ENCODE measurements at places on chromosomes 4 and X.
A peak's percentile ranks its signal among the peaks of the same experiment; 100 is the strongest.

GRCh38 chr4:177229331-177229730, 80.3 kb upstream of the NEIL3 start:
- DNase-seq = peak; percentile 11

DNA sequence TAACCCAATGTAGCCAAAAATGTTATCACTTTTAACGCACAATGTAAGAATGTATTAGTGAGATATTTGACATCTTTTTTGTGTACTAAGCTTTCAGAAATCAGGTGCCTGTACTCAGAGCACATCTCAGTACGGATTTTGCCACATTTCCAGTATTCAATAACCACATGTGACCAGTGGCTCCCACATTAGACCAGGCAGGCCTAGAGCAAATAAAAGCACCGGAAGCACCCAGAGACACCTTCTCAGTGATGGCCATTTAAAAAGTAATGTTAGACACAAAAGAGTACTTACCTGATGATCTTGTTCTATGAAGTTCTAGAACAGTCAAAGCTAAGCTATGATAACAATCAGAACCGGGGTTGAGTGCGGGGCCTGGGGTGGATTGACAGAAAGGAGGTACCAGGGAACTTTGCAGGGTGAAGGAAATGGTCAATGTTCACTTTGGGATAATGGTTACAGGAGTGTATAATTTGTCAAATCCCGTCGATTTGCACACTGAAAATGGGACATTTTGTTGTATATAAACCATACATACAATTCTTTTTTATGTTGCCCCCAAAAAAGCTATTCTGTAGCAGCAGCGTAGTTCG, 1.2 kb downstream of the CTPS2 start:
- DNase-seq = no peak

DNA sequence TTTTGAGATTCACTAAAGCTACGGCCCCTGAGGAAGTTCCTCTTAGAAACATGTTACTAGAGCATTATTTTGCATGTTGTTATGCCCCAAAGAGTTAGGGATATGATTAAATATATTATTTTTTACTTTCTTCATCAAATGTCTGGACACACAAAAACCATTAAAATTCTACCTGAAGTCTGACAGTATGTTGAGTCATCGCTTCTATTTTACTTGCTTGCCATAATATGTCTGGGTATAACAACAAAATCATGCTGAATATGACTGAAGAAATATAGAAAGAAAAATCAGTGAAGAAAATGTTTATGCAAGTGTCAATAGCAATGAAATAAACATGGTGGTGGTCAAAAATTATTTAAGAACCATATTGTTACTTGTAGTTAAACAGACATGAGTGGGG, 1818.5 kb upstream of the ADGRL3 start:
- no peak for DNase-seq

- no peak for DNase-seq
Measured at GRCh38 chrX:11131146-11131545, 20.0 kb downstream of the HCCS start.

GRCh38 chr4:108003982-108004515, 14.4 kb downstream of the HADH start:
- DNase-seq = no peak

GRCh38 chrX:13485167-13485566, 84.2 kb upstream of the EGFL6 start:
- no peak for DNase-seq

- DNase-seq = no peak
Measured at GRCh38 chr4:91497892-91498291, 805.9 kb upstream of the GRID2 start.

- no peak for DNase-seq
Measured at GRCh38 chr4:151454513-151454912, 45.5 kb downstream of the FHIP1A start.

GRCh38 chr4:1747603-1747967, 26.3 kb downstream of the TACC3 start:
- DNase-seq = no peak

DNA sequence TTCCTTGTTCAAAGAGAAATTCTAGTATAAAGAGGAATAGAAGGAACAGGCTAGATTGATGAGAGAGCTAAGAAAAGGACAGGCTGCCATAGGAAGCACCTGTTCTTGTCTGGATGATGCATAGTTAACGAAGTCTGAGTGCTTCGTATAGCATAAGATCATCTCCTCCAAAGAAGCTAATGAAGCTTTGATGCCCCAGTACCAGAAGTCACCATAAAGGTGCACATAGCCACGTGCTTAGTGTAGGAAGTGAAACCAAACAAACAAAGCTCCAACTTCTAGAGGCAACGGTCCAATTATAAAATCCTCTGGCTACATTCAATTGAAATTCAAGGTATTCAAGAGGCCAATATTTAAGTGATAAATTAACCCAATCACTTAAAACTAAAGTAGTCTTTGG, 31.0 kb downstream of the AFAP1 start:
- DNase-seq = no peak

- no peak for DNase-seq
Measured at GRCh38 chr4:122775039-122775438, 42.5 kb downstream of the BBS12 start.

DNA sequence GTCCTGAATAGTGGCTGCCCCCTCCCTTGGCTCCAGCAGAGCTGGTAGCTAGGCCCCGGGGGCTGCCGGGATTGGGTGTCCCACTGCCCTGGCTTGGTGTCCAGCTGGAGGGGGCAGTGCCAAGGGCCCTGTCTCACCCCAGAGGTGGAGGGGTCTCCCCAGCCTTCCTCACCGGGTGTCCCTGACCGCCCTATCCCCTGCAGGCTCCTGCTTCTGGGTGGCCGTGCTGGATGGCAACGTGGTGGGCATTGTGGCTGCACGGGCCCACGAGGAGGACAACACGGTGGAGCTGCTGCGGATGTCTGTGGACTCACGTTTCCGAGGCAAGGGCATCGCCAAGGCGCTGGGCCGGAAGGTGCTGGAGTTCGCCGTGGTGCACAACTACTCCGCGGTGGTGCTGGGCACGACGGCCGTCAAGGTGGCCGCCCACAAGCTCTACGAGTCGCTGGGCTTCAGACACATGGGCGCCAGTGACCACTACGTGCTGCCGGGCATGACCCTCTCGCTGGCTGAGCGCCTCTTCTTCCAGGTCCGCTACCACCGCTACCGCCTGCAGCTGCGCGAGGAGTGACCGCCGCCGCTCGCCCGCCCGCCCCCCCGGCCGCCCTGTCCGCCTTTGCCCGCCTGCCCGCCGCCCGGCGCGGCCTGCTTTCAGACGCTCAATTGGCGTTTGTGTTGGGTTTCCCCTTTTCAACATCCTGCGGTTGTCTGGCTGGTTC, 4.6 kb downstream of the NAT8L start:
- no peak for DNase-seq

DNA sequence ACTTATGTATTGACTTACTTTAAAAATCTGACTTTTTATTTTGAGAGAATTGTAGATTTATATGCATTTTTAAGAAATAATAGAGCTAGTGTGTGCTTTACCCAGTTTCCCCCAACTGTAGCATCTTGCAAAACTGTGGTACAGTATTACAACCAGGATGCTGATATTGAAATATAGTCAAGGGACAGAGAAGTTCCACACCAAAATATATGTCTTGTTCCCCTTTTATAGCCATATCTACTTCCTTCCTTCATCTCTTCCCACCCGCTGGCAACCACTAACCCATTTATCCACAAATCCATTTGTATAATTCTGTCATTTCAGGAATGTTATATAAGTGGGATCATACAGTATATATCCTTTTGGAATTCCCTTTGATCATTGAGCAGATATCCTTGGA, 16.8 kb downstream of the KDM6A start:
- DNase-seq = no peak

DNA sequence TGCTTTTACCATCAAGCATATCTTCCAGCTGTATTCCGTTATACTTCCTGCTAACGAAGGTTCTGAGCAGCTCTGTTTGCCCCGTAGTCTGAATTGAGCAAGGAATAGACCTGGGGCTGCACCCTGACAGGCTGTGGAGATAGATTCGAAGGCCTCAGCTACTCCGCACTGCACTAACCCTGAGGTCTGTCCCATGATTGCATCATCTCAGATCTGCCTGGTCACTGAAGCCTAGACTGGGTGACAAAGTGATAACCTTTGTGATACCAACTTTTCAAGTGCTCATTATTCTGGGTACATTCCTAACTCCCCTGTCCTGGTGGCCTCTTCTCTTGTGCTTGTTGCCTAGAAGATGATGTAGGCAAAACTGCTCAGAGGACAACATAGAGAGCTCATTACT, 29.9 kb upstream of the PGRMC1 start:
- DNase-seq = no peak

- no peak for DNase-seq
Measured at GRCh38 chr4:5964030-5964429, 54.2 kb downstream of the C4orf50 start.

DNA sequence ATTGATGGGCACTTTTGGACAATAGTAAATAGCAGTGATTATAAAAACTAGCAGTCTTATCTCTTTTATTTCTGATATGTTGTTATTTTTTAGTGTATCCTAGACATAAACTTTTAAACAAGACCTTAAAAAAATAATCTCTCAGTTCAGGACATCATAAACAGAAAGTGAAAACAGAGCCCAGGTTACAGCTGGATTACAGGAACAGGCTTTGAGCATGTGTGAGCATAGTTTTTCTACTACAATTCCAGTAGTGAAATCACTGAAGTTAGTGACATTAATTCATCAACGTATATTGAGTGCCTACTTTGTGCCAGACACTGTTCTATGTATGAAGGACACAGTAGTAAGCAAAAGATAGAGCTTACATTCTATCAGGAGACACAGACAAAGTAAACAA, 16.9 kb downstream of the TRIM75 start:
- DNase-seq = no peak

- no peak for DNase-seq
Measured at GRCh38 chrX:151694661-151695582, at the start of gene PRRG3. TSS of gene PRRG3 (plus strand) at chrX:151695458. CDS start at chrX:151698815, 3,357 bp downstream.

DNA sequence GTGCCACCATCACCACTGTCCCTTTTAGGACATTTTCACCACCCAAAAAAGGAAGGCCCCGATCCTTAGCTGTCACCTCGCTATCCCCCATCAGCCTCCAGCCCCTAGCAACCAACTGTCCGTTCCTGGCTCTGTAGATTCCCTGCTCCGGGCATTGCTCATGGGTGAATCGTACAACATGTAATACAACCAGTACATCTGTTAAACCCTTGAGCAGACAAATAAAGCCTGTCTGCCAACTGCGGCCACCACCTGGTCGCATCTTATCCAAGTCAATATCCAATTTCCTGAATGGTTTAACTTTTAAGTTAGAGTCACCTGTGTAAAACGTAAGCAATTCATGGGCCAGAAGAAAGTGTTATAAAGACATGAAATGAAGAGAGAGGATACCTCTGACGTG, 251.9 kb downstream of the AFAP1 start:
- DNase-seq = no peak

DNA sequence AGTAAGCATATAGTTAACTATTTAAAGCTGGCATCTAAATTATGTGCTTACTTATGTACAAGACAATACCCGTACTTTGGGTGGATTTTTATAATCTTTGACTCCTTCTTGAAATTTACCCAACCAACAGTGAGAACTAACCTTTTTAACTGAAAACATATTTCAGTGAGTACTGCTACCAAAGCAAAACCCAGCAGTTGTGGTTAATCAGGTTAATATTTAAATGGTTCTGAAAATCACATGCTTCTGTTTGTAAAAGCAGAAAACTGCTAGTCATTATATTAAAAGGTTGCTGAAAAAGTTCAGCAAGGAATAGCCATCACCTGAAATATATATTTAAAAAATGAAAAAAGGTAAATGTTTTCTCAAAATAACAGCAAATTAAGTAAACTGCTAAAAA, 20.0 kb downstream of the UBE2D3 start:
- DNase-seq = no peak

GRCh38 chrX:154981116-154981411, 41.5 kb downstream of the F8 start:
- DNase-seq = no peak

All from H4 (cell line).